Hepatocyte (in vitro differentiated cells): ENCODE measurements at places on chromosomes 12 and 14. TPM values are rescaled to one million over a fixed set of nuclear protein-coding genes. Genes with fewer than 3 reads are reported as not detected.

DNA sequence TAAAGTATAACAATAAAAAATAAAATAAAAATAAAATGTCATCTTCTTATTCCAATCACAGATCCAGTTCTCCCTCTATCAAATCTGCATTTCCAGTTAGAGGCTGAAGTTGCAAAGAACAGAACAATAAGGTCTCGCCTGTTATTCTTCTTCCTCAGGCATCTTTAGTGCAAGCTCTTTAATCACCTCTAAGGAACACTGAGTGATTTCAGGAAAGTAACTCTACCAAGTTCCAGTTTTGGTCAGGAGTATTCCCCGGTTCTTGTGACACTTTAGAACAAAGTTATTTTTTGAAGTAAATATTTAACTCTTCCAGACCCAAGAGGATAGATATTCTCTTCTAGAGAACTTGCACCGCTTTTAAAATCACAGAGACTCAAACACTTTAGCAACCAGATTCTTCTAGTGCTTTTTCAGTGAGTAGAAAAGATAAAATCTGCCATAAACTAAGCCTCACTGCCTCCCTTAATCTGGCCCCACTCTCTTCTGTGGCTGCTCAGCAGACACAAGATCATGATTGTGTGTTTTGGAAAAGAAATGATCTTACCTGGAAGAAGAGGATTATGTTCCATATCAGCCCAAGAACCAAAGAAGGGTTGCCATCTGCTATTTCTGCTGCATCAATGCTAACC is 57.9 kb upstream of the DICER1 start:
- peaks cover 28% of the 10 kb centered on the region for H3K4me1 ChIP-seq
- no peaks in the 10 kb centered on the region for H3K36me3 ChIP-seq
- H3K27ac ChIP-seq = peak overlapping the region; percentile 41
- no peak for DNase-seq
- H3K27me3 ChIP-seq = no peaks in the 10 kb centered on the region

The LMO3 gene
- 13.5 and 22.5 TPM in 2 replicates for total RNA-seq

DNA sequence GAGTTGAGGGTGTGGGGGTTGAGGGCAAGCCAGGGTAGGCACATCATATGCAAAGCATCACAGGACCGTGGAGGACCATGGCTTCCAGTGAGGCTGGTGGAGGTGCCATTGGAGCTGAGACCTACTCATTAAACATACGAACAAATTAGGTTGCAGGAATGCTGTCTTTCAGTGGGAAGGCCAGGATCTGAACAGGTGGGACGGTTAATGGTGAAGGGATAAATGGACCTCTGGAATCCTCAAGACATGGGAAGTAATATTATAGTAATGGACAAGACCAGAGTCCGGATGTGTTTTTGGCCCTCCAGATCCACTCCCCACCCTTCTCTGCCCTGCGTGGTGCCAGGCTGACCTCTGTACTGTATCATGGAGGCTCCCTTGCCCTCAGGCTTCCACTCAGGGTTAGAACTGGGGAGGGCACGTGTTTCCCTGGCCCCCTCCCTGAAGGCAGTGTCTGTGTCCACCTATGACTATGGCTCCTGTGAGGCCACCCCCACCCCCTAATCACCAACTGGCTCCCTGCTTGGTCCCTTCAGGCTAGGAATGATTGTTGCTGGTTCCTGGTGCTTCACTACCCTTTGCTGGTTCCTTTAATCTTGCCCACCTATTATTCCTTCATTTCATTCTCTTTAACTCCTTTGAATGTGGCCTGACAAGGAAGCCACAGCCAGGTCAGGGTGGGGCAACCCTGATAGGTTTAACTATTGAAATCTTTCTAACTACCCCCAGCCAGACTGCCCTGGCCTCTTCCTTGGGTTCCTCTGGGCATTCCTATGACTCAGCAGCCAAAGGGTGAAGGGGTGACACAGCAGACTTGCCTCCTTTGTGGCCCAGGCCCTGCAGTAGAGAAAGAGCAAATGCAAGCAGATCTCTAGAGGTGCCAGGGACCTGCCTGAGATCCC is 10.7 kb downstream of the DHRS2 start:
- no peaks in the 10 kb centered on the region for H3K27me3 ChIP-seq
- H3K4me1 ChIP-seq = no peaks in the 10 kb centered on the region
- H3K4me3 ChIP-seq = no peak overlapping the region
- DNase-seq = no peak
- no peaks in the 10 kb centered on the region for H3K36me3 ChIP-seq

DNA sequence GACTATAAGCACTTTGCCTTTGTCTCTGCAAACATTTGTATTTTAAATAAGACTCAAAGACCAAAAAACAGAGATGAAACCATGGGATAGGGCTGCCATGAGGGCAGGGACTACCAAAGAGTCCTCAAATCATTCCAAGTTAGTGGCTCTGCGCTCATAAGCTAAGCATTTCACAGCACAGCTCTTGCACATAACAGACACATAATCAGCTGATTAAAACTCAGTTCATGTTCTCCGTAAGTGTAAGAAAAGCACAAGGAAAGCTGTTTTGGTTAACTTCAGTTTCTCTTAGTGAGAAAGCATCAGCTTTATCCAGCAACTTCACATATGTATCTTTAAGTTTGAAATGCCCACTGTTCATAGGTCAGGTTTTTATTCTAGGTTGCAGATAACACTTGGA is 54.9 kb downstream of the IRAK3 start:
- H3K4me3 ChIP-seq = no peak overlapping the region
- H3K27me3 ChIP-seq = no peaks in the 10 kb centered on the region
- H3K4me1 ChIP-seq = peaks cover 4% of the 10 kb centered on the region
- no peak for DNase-seq
